RPMI7951 (cell line): ENCODE measurements at places on chromosomes 3 and 15. TPM values are rescaled to one million over a fixed set of nuclear protein-coding genes. Genes with fewer than 3 reads are reported as not detected.

Gene BCHE
- 5.8 and 9.5 TPM in 2 replicates for total RNA-seq

DNA sequence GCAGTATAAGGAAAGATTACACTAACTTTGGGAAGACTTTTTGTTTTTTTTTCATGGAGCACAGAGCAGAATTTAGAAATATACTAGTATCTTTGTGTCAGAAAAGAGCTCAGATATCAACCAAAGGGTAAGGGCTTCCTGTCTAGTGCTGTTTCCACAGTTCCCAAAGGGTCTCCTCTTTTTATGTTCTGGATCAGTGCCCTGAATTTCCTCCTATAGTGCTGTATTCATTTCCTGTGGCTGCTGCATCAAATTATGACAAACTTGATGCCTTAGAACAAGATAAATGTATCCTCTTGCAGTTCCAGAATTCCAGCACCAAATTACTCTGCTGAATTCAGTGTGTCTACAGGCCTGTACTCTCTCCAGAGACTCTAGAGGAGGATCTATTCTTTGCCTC lies 219.8 kb upstream of the THRB start:
- DNase-seq: no peak

- no peak for DNase-seq
These were observed 424.6 kb downstream of the GRM7 start for GRCh38 chr3:7285505-7285904.

Gene SLC26A6
- total RNA-seq: 32.3 and 35.1 TPM in 2 replicates

Gene IQCH
- 7.0 and 11.5 TPM in 2 replicates for total RNA-seq

GRCh38 chr3:16383864-16384263 lies 118.9 kb downstream of the OXNAD1 start:
- DNase-seq: no peak

GRCh38 chr15:66389098-66389858 lies 2.6 kb downstream of the MAP2K1 start:
- no peak for DNase-seq

GRCh38 chr15:40844696-40845030 lies 815 bp downstream of the SPINT1 start:
- DNase-seq: no peak

GRCh38 chr3:33687406-33688010 lies 30.5 kb downstream of the CLASP2 start:
- DNase-seq: peak; percentile 5

DNA sequence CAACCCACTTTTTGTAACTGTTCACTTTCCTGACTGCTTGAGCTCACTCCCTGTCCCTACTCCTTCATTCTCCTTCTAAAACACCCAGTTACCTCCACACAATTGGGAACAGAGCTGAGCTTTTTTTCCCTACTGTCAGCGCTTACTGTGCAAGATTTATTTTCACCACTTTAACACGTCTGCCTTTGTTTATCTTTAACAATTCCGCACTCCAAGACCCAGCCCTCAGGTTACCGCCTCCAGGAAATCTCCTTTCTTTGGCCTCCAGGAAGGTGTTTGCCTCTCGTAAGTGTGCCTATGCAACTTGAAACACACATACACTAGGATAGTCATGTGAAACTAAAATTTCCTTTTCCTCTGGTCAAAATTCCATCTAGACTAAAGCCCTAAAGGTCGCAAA lies 271.9 kb upstream of the TPRG1 start:
- DNase-seq: no peak

DNA sequence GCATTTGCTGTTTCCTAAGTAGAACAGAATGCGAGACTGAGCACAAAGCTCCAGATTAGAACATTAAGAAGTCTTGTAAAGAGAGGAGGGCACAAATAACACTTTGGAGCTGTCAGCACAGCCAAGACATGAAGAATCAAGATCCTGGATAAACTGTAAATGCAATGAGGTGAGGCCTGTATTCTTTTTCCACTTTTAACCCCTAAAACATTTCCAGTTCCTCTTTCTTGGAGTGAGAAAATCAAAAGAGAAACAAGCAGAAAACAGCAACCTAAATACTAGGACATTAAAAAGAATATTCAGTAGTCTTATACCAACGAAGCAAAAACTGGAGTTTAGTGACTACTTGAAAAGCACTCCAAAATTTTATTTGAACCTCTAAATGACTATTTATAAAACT lies 204.3 kb downstream of the ZBTB20 start:
- DNase-seq: no peak

Gene CYP1A2
- total RNA-seq: not detected in 2 replicates

DNA sequence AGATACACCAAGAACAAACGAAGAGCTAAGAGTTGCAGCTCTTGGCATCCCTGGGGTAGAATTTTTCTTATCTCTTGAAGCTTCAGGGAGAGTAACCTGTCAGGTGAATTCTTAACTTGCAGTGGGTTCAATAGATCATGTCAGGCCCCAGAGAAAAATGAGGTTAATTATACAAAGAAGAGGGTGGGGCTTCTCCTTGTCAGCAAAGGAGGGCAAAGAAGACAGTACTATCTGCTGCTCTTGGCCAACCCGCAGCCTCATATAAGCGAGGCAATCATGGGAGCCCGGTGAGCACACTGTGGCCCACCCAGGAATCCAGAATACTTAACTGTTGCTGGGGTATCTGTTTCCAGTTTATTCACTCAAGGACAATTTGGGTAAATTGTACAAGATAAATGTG lies 110.2 kb downstream of the SEMA5B start:
- no peak for DNase-seq

GRCh38 chr15:63380808-63381282 lies 801 bp downstream of the CA12 start:
- peak; percentile 15 for DNase-seq

DNA sequence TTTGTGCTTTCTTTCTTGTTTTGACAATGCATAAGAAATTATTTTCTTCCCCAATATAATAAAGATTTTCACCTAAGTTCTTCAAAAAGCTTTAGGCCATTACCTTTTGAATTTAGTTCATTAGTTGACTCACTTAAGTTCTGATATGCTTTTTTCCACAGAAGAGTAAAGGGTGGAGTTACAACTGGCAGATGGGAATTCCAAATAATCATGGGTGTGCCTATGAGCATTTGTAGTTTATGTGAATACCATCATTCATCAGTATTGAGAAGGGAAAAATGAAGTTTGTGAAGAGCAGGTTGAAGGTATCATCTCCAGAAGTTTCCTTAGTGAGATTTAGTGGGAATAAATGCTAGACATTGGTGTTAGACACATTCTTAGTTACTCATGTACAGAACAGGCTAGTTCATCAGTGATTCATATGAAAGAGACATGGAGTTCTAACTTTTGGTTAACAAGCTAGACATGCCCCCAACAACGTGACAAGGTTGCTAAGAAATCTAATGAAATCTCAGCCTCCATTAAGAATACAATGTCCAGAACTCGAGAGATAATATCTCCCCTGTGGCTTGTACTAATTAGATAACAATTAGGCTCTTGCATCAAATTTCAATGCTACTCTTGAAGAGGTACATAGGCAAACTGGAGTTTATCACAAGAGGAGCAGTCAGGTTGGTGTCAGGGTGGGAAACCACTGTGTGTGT lies 16.9 kb upstream of the ALCAM start:
- peak; percentile 18 for DNase-seq

- DNase-seq: no peak
These were observed 200.0 kb upstream of the CBLB start for GRCh38 chr3:106068795-106069194.

- no peak for DNase-seq
These were observed 421.0 kb upstream of the RBMS3 start for GRCh38 chr3:28859897-28860296.

GRCh38 chr15:91482799-91483198 lies 370.7 kb upstream of the SLCO3A1 start:
- DNase-seq: no peak

DNA sequence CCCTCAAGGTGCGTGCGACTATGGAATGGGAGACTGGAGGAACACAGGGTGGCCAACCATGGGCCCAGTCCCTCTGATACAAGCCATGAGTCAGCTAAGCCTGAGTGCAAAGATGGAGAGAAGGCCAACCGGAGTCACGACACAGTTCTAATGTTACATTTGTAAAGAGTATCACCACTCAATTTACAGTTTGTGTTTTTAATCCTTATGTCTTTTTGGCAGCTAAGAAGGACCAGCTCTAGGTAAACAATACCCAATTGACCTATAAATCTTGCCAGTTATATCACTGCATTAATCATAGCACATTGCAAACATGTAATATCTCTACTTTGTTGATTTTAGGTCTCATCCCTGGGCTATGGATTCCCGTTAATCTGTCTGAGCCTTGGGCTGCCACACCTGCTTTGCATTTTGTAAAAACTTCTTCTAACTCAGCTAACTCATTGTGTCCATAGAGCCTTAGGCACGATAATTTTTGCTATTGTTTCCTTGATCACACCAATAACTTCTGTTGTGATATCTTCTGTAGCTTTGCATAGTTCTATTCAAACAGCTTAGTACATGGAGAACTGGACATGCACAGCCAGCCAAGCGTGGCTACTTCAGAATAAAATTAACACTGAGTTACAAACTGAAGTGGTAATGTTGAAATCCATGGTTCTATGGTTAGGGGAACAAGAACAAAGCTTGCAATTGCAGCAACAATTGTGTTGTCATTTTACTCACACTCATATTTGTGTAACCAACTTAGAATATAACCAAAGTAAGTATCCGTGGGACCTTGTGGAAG lies 50.3 kb downstream of the LSM3 start:
- DNase-seq: no peak

GRCh38 chr3:58034738-58035523 lies 26.7 kb downstream of the FLNB start:
- DNase-seq: no peak

GRCh38 chr3:14256046-14256445 lies 77.4 kb downstream of the LSM3 start:
- DNase-seq: peak; percentile 64

DNA sequence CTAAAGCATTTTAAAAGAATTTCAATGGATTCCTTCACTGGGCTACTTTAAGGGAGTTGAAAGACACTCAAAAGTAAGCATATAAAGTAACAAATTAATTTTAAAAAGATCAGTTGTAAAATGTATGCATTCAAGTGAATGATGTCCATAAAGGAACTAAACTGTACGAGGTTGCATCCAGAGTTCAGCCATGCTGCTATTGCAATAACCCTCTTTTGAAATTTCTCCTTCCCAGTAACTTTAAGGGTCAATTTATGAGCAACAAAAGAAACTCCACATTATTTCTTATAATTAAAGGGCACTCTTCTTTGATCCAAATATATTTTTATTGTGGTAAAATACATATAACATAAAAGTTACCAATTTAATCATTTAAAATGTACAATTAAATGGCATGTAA lies 22.9 kb downstream of the BTLA start:
- no peak for DNase-seq

DNA sequence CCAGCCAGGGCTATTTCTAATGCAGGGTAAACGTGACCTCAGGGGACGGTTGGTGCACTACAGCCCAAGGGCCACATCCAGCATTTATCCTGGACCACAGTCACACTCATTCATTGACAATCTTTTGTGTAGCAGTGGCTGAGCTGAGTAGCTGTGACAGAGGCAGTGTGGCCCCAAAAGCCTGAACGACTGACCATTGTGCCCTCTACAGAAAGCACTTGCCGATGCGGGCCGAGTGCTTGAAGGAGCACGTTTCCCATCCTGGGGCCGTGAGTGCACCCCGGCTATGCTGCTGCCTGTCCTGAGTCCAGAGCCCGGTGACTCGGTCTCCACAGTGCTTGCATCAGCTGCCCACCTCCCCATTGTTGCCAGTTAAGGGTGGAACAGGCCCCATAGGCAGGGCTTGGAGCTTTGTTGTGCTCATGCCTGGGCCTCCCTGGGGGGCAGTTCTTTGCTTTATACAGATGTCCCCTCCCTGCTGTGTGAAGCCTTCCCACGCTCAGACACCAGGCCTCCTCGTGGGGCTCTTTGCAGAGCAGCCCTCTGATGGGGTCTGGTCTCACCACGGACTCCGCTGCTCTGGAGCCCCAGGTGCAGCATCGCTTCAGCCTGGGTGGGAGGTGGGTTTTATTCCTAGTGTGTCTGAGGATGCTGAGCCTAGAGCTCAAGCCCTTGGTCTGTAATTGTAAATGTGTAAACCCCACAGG lies 13.0 kb upstream of the SNRPA1 start:
- DNase-seq: no peak

GRCh38 chr3:71282976-71283375 lies 300.6 kb downstream of the FOXP1 start:
- DNase-seq: no peak

DNA sequence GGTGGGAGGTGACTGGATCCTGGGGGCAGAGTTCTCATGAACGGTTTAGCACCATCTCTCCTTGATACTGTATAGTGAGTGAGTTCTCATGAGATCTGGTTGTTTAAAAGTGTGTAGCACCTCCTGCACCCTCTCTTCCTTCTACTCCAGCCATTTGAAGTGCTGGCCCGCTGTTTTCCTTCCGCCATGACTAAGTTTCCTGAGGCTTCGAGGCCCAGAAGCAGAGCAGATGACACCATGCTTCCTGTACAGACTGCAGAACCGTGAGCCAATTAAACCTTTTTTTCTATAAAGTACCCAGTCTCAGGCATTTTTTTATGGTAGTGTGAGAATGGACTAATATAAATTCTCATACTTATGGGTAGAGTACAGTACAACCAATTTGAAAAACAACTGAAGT lies 123.6 kb upstream of the BHLHE40 start:
- DNase-seq: no peak

DNA sequence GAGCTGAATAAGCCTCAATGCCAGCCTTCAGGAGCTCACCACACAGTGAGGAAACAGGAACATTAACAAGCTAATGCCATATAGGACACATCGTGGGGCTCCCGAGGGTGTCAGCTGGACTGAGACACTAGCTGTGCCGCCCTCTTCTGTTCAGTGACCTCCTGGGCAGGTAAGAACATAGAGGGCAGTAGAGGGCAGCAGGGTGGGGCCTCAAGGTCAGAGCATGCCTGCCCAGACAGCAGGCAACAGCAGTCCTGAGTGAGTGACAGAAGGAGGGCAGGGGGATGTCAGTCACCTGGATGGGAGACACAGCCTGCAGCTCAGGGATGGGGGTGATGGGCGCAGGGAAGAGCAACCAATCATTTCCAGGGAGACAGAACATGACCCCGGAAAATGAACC lies 15.5 kb downstream of the NTRK3 start:
- no peak for DNase-seq

DNA sequence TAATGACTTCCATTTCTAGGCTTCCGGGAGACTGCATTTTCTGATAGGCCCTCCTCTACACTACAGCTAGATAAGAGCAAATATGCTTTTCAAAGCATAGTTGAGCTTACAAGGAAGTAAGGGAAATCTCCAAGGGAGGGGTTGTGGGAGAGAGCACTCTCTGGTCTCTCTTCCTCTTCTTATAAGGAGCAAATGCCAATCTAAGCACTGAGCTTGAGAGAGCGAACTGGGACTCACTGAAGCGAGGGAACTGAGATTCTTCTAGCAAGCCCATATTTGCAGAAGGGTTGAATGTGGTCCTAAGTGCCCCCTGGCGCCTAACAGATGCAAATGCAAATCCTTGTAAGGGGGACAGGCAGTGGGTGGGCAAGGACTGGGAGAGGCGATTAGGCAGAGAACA lies 164.8 kb downstream of the ERC2 start:
- peak; percentile 57 for DNase-seq

- DNase-seq: no peak
These were observed 60.5 kb upstream of the MINAR1 start for GRCh38 chr15:79371591-79371990.

Gene TNK2
- 7.1 and 8.7 TPM in 2 replicates for total RNA-seq

Gene TMEM108
- 0.12 and 0.39 TPM in 2 replicates for total RNA-seq
